ENCODE measurements at places on chromosomes 3 and 15.

- peak; percentile 71 for DNase-seq
- peaks cover 50% of the 10 kb centered on the region for H3K4me1 ChIP-seq
- peak overlapping the region; percentile 75 for H3K27ac ChIP-seq
- peak overlapping the region; percentile 77 for H3K4me3 ChIP-seq
Observed at GRCh38 chr3:56915966-56916586, 114.3 kb upstream of the ARHGEF3 start.

DNA sequence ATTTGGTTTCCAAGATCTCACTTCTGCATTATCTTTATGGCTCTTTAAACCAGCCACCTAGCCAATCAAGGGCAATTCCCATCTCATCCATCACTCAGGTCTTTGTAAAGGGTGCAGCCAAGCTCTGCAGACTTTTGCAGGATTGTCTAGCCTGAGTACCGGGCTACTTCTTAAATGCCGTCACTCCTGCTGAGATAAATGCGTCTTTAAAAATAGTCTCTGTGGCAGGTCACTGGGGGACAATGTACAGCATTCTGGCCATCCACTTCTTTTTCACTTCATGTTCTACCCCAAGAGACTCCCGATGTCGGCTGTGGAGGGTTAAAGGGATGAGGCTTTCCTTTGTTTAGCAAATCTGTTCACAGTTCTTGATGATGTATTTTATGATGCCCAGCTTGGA, 194.7 kb downstream of the SV2B start:
- H3K4me1 ChIP-seq = no peaks in the 10 kb centered on the region
- DNase-seq = no peak
- no peak overlapping the region for H3K27ac ChIP-seq
- H3K27me3 ChIP-seq = peaks cover 8% of the 10 kb centered on the region

- DNase-seq = no peak
- no peak overlapping the region for H3K4me3 ChIP-seq
Observed at GRCh38 chr3:134325061-134325705, 49.1 kb downstream of the AMOTL2 start.

GRCh38 chr3:151800431-151800830, 13.5 kb upstream of the AADAC start:
- no peak overlapping the region for H3K27ac ChIP-seq
- H3K36me3 ChIP-seq = no peaks in the 10 kb centered on the region
- DNase-seq = no peak
- H3K4me1 ChIP-seq = no peaks in the 10 kb centered on the region

DNA sequence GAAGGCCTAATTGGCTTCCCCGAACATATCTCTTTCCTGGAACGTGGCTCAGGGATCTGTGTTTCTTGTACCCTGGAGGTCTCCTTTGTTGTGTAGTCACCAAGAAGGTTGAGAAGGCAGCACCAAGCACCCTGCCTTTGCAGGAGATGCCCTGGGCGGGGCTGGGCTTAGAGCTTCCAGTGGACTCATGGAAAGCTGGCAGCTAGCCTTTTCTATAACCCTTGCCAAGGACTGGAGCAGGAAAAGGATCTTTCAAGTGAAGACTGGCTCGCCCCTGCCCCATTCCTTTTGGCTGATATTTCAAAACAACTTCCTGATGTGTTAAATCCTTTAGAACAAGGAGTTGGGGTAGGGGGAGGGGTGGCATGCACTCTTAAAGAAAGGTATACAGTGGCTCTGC, 58.9 kb upstream of the EPHA6 start:
- no peaks in the 10 kb centered on the region for H3K36me3 ChIP-seq
- H3K4me3 ChIP-seq = no peak overlapping the region
- DNase-seq = no peak
- no peaks in the 10 kb centered on the region for H3K27me3 ChIP-seq
- no peak overlapping the region for H3K27ac ChIP-seq

DNA sequence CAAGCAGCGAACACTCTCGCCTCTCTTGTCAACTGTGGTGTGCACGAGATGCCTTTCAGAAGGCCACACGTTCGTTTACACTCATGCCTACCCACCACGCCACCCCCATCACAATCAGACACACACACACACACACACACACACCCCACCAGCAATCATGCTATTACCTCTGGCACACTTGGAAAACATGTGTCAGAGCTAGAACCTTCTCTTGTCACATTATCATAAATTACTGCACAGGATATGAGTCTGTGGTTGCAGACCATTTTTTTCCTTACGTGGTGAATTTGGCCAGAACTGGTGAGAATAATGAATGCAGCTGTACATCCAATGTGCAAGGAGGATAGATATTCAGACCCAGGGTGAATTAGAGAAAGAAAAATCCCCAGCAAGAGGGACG, 52.4 kb downstream of the TRIM69 start:
- no peak for DNase-seq
- H3K4me3 ChIP-seq = no peak overlapping the region
- H3K27me3 ChIP-seq = no peaks in the 10 kb centered on the region
- H3K4me1 ChIP-seq = peaks cover 11% of the 10 kb centered on the region

GRCh38 chr15:62462721-62463120, 297.6 kb upstream of the C2CD4B start:
- H3K36me3 ChIP-seq = no peaks in the 10 kb centered on the region
- no peaks in the 10 kb centered on the region for H3K4me1 ChIP-seq
- H3K27ac ChIP-seq = no peak overlapping the region
- H3K27me3 ChIP-seq = peaks cover 14% of the 10 kb centered on the region
- DNase-seq = no peak

DNA sequence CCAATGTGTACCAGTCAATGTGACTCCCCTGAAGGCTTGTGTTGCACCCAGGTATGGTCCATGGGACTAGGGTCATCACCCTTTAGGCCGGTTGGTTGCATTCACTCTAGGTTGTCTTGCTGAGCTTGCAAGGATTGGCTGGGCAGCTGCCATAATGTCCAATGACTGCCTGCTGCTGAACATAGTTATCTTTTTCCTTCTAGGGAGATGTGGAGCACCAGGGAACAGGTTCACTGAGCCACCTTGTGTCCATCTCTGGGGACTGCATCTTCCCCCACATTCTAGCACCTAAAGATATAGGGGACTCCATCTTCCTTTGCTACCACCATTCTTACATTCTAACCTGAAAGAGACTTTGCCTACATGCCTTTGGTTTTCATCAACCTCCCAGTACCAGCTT, 580.4 kb upstream of the TBL1XR1 start:
- H3K4me3 ChIP-seq = no peak overlapping the region
- no peaks in the 10 kb centered on the region for H3K27me3 ChIP-seq
- H3K4me1 ChIP-seq = peaks cover 8% of the 10 kb centered on the region
- DNase-seq = no peak
- no peak overlapping the region for H3K27ac ChIP-seq

- H3K27ac ChIP-seq = no peak overlapping the region
- no peak overlapping the region for H3K4me3 ChIP-seq
- DNase-seq = no peak
- H3K27me3 ChIP-seq = no peaks in the 10 kb centered on the region
Observed at GRCh38 chr3:115974940-115975339, 351.6 kb downstream of the GAP43 start.

DNA sequence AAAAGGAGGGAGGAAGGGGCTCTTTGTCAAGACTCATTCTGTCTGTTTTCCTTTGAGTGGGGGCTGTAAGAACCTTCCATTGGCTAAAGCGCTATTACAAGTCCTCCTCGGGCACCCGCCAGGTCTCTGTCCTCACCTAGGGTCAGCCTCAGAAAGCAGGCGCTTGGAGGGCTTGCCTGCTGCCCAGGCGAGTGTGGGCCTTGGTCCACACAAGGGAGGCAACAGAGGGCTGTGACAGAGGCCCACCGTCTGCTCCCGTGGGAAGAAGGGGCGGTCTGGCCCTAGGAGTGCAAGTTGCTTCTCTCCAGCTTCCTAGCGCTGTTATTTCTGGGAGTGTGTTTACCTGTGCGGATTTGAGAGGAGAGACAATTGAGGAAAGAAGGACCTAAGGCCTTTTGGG, 24.0 kb upstream of the EHD4 start:
- H3K36me3 ChIP-seq = no peaks in the 10 kb centered on the region
- no peaks in the 10 kb centered on the region for H3K4me1 ChIP-seq
- peaks cover 23% of the 10 kb centered on the region for H3K27me3 ChIP-seq
- no peak overlapping the region for H3K27ac ChIP-seq

DNA sequence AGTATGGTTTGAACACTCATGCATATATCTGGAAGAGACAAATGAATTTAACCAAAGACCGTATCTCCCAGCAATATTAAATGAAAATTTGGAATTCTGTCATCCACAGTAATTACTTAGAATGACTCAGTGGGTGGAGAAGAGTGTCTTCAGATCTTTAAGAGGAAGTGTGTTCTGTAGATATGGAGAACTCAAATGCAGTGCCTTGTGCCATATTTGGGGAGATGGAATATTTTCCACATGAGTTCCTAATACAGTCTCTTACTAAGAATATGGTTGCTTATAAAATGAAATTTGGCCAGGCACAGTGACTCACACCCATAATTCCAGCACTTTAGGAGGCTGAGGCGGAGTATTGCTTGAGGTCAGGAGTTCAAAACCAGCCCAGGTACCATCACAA, 40.5 kb downstream of the ANO10 start:
- H3K4me1 ChIP-seq = no peaks in the 10 kb centered on the region
- H3K27ac ChIP-seq = no peak overlapping the region
- no peak overlapping the region for H3K4me3 ChIP-seq
- DNase-seq = no peak

GRCh38 chr3:161500068-161500796, 3.6 kb downstream of the OTOL1 start:
- H3K27ac ChIP-seq = no peak overlapping the region
- H3K4me3 ChIP-seq = no peak overlapping the region
- H3K36me3 ChIP-seq = no peaks in the 10 kb centered on the region
- H3K4me1 ChIP-seq = no peaks in the 10 kb centered on the region
- no peaks in the 10 kb centered on the region for H3K27me3 ChIP-seq
- DNase-seq = no peak

DNA sequence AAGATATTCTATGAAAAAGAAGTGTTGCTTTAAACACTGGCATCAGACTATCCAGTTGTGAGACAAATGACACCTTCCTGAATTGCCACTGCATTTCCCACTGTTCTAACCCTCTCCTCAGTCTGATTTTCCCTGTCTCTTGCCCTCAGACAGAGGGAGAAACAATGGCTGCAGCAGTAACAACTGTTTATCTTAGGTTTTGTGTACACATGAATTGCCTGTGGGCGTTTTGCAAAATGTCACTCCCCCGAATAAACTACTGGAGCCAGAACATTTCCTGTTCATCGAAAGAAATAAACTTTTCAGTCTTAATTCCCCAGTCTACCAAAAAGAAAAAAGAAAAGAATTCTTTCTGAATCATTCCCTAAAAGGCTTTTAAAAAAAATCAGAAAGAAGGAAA, 155.1 kb downstream of the MAGI1 start:
- no peak overlapping the region for H3K27ac ChIP-seq
- H3K4me3 ChIP-seq = no peak overlapping the region
- no peaks in the 10 kb centered on the region for H3K4me1 ChIP-seq
- no peaks in the 10 kb centered on the region for H3K36me3 ChIP-seq
- no peak for DNase-seq

GRCh38 chr3:37922721-37923568, 61.3 kb downstream of the CTDSPL start:
- DNase-seq = no peak
- no peak overlapping the region for H3K27ac ChIP-seq
- peaks cover 2% of the 10 kb centered on the region for H3K4me1 ChIP-seq
- no peaks in the 10 kb centered on the region for H3K27me3 ChIP-seq

DNA sequence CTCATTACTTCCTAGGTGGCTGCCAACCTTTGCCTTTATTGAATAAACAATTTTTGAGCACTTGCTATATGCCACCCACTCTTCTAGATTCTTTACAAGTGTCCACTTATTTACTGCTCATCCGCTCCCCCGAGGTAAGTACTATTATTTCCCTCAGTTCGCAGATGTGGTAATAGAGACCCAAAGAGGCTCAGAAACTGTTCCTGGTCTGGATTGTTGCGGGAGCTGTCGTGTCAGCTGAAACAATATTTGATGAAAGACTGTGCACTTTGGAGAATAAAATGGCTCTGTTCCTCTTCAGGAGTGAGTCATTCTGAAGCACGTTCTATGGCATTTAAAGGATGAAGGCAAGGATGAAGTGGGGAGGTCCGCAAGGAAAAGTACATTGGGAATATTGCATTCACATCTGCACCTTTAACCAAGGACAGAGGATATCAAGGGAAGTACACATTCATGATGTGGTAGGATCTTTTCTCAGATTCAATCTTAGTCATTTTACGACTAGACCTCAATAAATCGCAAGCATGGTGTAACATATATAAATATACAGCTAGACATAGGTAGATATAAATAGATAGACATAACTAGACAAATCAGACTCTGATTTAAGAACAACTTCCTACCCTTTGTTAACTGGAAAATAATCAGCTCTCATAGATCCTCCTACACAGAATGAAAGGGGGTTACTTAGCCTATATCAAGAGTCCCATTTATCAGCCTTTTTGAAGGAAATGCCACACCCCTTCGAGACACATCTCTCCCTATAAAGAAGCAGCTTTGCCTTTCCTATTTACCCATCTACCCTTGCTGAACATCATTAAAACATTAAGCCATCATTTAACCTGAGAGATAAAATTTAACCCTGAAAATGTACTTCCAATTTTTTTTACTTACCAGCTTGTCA, 70.3 kb downstream of the RORA start:
- H3K36me3 ChIP-seq = no peaks in the 10 kb centered on the region
- no peak overlapping the region for H3K4me3 ChIP-seq
- H3K4me1 ChIP-seq = no peaks in the 10 kb centered on the region
- no peak overlapping the region for H3K27ac ChIP-seq

DNA sequence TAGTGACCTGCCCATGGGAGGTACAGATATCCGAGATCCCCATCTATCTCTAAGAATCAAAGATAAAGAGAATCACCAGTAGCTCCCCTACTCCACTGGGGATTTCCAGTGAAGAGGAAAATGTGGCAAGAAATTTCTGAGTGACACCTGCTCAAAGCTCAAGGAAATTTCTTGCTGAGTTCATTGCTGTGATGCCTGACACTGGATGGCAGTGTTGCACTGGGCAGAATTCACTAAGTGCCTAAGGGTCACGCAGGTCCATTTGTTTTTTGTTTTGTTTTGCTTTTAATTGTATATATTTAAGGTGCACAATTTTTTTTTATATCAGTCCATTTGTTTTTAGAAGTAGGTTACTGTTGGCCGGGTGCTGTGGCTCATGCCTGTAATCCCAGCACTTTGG, 109.5 kb upstream of the KCNAB1 start:
- no peak overlapping the region for H3K4me3 ChIP-seq
- H3K27me3 ChIP-seq = no peaks in the 10 kb centered on the region
- DNase-seq = no peak
- H3K4me1 ChIP-seq = no peaks in the 10 kb centered on the region

GRCh38 chr3:6532101-6532500, 328.8 kb upstream of the GRM7 start:
- no peaks in the 10 kb centered on the region for H3K4me1 ChIP-seq
- no peaks in the 10 kb centered on the region for H3K36me3 ChIP-seq
- H3K27me3 ChIP-seq = no peaks in the 10 kb centered on the region
- no peak overlapping the region for H3K27ac ChIP-seq
- DNase-seq = no peak

GRCh38 chr3:36373084-36373483, 7.2 kb upstream of the STAC start:
- H3K4me1 ChIP-seq = no peaks in the 10 kb centered on the region
- no peak overlapping the region for H3K4me3 ChIP-seq
- H3K27me3 ChIP-seq = no peaks in the 10 kb centered on the region
